ENCODE measurements at places on chromosomes 3 and 15.
A peak's percentile ranks its signal among the peaks of the same experiment; 100 is the strongest.

GRCh38 chr3:151989621-151990020, 116.2 kb downstream of the SUCNR1 start:
- no peak for DNase-seq

DNA sequence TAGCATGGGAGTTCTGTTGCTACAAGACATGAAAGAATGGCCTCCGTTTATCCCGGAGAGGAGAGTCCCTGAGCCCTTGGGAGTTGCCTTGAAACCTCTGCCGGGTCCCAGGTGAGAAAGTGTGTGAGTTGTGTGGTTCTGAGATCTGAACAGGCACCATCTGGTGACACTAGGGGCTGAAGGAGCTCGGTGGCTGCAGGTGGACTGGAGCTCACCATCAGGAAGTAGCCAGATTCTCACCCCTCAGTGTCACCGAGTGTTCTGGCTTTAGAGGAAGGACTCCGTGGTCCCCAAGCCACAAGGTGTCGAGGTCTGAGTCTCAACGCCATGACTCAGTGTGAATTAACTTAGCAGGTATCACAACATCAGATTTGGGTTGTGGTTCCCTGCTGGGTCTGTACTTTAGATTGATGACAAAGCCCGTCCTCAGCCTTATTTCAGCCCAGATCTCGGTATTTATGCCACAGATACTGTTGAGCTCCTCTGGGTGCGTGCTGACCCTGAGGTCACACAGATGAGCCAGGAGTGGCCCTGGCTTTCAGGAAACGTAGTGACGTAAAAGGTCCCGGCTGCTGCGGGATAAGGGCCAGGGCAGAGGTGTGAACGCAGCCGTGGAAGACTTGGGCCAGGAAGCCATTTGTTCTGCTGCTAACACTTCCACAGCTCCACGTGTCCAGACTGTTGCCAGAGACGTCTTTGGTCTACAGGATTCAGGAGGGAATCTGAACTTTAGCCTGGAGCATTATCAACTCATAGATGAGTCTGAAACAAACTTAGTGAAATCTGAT, 54.4 kb downstream of the PGPEP1L start:
- peak; percentile 31 for DNase-seq

DNA sequence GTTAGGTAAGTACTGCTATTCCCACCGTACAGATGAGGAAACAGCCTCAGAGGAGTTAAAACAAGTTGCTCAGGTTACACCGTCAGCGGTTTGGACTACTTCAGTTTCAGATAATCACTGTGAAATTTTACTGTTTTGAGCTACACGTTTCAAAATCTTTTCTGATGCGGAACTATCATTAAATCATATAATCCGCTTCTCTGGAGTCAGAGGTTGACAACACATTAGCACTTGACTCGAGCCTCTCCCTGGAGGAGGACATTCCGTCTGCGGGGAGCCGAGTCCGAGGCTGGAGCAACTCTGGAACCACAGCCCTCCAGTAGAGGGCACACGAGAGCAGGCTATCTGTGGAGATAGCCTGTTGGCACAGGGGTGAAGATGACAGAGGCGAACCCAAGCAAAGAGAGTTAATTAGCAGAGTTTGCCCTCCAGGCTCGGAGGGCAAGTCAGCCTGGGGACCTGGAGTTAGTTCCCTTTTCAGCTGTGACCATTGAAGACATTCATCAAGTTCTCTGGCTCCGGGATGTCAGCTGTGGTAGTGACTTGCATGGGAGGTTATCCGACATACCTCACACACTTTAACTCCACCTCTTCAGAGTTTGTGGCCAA, 131.2 kb downstream of the IGF1R start:
- DNase-seq: peak; percentile 69

GRCh38 chr3:114081037-114081436, 24.5 kb downstream of the QTRT2 start:
- no peak for DNase-seq
